Activated CD4-positive, CD25-positive, alpha-beta regulatory T cell treated with anti-CD3 and anti-CD28 coated beads, Interleukin-2, amount 50 U/mL, for 24 hours (primary cell): ENCODE measurements at places on chromosomes 1 and 21.
A peak's percentile ranks its signal among the peaks of the same experiment; 100 is the strongest.

DNA sequence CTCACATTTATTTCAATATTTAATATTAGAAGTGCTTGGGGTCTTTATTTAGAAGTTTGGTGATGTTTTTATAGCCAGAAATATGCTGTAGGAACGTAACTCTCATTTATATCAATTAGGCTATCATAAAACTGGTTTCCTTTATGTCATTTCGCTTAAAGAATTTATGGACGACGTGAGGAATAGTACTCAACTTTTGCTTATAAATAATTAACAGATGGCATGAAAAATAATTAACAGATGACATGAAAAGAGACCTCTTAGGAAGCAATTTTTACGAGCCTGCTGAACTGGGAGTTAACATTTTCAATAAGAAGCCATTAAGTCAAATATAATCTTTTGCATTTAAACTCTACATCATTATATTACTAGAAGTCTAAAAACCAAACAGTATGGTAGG lies 123.5 kb downstream of the OLFML2B start:
- no peak for ATAC-seq

DNA sequence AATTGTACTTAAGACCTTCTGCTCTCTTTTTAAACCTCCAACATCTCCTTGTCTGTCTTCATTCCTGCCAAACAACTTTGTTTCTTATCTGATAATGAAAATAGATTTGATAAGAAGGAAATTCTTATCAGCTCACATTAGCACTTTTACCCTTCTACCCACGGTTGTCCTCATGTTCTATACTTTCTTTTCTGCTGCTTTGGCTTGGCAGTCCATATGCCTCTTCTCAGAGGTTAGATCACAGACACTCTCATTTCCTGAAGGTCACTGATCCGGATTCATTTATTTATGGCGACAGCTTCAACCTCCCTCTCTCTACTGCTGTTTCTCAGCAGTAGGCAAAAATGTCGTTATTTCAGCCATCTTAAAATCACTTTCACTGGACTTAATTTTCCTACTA lies 2015.8 kb downstream of the NCAM2 start:
- no peak for ATAC-seq

DNA sequence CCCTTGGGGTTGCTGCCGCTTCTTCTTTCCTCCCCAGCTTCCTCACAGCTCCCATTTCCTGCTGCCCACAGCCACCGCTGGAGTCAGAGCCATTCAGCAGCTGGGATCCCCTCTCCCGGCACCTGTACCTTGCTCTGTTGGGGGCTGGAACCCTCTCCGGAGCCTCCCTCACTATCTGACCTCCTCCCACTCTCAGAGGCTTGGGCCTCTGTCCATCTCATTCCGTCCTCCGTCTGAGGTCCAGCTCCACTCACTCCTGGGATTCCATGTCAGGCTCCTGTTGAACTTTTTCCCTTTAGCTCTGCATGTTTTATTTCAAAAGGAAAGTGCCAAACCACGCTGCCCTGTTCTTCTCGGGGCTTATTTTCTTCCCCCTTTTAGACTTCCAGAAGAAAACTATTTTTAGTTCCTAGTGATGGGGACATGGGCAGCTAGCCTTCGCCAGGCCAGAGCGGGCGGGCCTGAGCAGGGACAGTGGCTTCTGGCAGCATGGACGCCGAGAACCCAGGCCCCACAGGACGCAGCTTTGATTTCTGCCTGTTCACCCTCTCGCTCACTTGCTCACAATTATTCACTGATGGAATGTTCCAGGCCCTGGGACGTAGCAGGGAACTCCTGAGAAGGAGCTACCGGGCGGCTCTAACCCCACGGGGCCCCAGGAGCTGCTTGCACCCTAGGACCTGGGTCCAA lies 79.2 kb downstream of the ARHGEF10L start:
- ATAC-seq = no peak

GRCh38 chr1:35568975-35569395 lies 4.1 kb upstream of the TFAP2E start:
- peak; percentile 50 for ATAC-seq

DNA sequence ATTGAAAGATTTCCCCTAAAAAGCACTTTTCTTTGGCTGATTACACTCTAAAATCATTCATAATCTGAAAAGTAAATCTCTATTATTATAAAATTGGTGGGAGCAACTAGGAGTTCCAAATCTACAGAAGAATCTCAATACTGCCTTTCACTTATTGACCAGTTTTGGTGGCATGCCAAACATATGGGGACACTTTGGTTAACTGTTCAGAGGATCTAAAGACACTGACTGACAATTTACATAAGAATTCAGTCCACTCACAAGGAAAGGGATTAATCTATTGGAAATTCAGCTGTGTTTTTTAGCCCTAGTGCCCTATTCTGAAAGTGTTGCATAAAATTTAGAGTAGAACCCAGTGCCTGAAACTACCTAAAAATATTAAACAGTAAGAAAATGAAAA lies 113.6 kb downstream of the LRRC40 start:
- ATAC-seq = no peak

- no peak for ATAC-seq
Observed at GRCh38 chr1:201279313-201279712, 4.0 kb upstream of the PKP1 start.

DNA sequence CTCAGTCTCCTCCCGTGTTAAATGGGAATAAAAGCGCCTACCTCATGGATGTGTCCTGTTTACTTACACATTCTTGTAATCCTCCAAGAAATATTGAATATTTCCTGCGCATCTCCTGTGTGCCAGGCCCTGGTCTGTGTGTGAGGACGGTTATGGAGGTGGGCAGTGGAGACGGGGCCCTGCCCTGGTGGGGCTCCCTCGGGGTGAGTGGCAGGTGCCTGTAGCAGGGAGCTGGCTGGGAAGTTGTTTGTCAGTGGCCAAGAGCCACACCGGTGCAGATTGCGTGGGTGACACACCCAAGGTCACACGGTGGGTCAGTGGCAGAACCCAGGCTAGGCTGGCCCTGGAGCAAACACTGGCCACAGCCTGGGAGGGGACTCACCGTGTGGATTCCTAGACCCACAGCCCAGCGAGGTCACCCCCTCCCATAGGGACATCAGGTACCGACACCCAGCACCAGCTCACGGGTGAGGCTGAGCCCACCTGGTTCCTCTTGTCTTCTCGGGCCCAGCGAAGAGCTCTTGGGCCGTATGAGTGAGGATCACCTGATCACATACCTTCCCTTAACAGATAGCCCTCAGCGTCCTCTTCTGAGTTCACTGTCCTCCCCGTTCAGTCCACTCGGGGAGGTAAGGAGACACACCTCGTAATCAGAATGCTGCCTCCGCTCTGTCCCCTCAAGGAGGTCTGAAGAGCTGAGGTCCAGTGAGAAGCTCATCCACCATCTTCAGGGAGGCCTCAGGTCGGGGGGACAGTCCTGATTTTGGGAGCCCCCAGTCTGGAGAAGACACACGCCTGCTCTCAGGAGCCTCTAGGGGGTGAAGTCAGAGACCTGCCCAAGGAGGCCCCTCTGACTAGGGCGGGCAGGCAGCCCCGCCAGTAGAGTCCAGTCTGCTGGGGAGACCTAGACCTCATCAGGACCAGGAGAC lies 349.6 kb downstream of the MATN1 start:
- no peak for ATAC-seq

DNA sequence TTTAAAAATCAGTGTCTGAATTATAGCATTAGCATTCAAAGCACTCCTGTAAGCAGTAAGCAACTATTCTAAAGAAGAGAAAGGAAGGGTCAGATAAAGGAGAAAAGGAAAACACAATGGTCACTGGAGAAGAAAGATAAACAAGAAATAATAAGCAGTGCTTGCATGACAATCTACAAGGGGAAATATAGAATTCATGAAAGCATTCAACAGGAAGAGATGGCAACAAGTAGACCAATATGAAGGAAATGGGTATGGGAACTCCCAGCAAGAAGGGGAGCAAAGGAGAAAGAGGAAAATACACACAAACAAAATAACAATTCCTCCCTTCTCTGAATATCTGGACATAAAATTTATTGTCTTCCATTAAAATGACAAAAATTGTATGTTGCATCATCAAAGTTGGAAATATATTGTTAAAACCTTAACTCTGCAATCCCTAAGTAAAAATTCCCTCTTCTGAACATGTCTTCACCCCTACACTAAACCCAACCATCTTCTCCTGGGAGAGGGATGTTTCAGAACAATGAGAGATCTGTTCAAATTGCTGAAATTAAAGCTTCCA lies 206.3 kb upstream of the SAMSN1 start:
- no peak for ATAC-seq

DNA sequence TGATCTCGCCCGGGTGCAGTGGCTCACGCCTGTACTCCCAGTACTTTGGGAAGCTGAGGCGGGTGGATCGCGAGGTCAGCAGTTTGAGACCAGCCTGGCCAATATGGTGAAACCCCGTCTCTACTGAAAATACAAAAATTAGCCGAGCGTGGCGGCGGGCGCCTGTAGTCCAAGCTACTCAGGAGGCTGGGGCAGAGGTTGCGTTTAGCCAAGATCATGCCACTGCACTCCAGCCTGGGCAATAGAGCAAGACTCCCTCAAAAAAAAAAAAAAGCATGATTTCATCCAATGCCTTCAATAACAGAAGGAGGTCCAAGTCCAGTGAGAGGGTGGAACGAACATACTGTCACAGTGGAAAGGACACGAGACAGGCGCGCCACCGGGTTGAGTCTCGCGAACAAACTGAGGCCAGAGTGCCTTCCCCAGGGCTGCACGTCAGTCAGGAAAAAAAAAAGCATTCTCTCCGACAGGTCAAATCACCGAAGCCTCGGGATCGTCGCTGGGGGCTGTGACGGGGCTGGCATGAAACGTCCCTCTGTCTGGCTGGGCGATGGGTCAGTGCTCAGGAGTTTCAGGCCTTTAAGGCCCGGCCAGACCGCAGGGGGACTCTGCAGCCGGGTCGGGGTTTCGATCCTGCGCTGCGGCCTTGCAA lies 8.4 kb upstream of the CROCC start:
- no peak for ATAC-seq

- no peak for ATAC-seq
Observed at GRCh38 chr1:77768006-77768405, 8.4 kb upstream of the USP33 start.

DNA sequence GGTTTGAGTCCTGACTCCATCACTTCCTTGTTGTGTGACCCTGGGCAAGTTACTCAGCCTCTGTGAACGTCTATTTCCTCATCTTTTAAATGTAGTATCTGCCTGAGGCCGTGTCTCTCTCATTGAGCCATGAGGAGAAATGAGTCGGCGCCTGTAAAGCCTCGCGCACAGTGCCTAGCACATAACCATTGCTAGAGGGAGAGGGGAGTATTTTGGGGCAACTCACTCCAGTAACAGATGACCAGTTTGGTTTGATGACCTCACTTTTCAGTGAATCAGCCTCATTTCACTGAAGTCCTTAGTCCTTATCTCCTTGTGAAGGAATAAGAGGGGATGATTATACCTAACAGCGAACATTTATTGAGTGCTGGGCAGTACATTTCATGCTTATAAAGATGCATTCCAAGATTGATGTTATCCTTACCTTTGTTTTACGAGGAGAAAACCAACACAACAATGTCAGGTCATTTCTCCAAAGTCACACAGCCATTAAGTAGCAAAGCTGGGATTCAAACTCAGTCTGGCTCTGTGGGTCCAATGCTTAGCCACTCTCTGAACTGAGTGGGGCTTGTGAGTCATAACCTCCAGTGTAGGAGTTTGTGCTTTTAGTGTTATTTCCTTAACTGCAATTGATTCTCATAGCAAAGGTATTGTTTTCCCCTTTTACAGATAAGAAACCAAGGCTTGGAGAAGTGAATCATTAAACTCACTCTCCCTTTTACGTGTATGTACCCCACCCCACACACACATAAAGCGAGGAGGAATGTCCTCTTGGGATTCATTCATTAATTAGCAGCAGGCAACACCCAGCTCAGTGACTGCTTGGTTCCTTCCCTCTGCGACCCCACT lies 25.9 kb downstream of the KCNC4 start:
- peak; percentile 81 for ATAC-seq

GRCh38 chr1:189868021-189868420 lies 609.6 kb downstream of the BRINP3 start:
- no peak for ATAC-seq

- ATAC-seq = no peak
Observed at GRCh38 chr1:160963521-160963920, 8.9 kb upstream of the ITLN2 start.

- ATAC-seq = no peak
Observed at GRCh38 chr21:28111151-28111619, 881.5 kb downstream of the LTN1 start.
